ENCODE measurements at places on chromosomes 5 and 9.

GRCh38 chr9:128702445-128702948, at the start of gene PKN3:
PKN3 (plus strand) TSS chr9:128702503; CDS start chr9:128702916, 413 bp downstream.
- DNase-seq, result peak; percentile 35

GRCh38 chr5:99104538-99105132, 175.8 kb upstream of the CHD1 start:
- peak; percentile 40 for DNase-seq

- DNase-seq, result no peak
Observed at GRCh38 chr9:99825172-99826046, 3.7 kb downstream of the NR4A3 start.

DNA sequence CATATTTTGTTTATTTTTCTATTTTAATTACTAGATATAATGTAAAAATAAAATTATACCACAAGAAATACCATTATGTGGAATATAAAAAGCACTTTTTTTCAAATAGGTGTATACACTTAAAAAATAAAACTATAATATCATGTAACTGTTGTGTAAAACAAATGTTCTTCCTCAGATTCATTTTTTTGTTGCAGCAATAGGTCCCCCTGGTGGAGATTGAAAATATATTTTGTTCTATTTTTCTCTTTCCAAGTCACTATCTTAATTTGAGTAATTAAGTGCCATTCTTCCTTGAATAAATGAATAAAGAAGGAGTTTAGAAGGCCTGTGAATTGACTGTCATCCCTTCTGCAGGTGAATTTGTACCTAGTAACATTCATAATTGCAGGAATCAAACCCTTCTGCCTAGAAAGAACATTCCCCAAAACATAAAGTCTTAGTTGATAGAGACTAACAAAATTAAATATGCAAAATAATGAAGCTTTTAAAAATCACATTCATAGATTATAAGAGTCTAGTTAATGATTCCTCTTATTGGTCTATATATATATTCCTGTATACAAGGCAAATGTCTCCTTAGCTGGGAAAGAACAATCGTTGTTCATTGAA, 23.4 kb downstream of the CETN3 start:
- DNase-seq, result peak; percentile 16

GRCh38 chr9:85414390-85414789, 327.4 kb downstream of the AGTPBP1 start:
- DNase-seq, result no peak

GRCh38 chr5:168790002-168790635, 211.0 kb upstream of the PANK3 start:
- DNase-seq, result no peak

GRCh38 chr9:109002141-109002540, 11.2 kb downstream of the CTNNAL1 start:
- no peak for DNase-seq

- peak; percentile 38 for DNase-seq
Observed at GRCh38 chr9:6305954-6306563, 22.1 kb upstream of the TPD52L3 start.

DNA sequence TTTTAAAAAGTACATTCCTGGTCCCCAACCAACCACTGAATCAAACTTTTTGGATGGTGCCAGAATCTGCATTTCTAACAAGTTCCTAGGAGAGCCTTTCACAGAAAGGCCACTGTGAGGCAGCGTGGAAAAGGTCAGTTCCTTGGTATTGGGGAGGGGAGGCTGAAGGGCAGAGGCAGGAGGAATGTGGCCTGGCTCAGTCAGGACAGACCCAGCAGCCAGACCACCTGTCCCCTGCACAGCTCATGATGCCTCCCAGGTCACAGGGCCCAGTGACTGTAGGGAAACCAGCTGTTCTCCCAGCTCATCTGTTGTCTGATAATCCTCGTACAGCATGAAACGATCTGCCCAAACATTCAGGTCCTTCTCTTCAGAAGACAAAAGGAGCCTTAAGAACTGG, 132.9 kb downstream of the LHFPL2 start:
- no peak for DNase-seq

DNA sequence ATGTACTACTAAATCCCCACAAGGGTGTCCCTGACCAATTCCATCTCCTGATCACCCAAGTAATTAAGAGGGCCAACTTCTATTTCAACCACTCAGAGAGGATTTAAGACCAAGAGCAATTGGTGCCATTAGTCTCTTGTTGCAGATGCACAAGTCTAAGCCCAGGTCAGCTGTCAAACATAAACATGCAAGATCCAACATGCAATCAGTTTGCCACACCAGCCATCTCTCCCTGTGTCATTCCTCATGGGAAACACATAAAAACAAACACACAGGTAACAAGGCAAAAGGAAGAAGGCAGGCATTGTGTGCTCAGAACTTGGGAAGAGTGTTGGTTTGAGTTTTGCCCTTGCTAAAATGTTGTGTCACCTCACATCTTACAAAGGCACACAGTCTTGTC, 139.2 kb downstream of the SPOCK1 start:
- no peak for DNase-seq

- peak; percentile 2 for DNase-seq
Observed at GRCh38 chr5:156824800-156825199, 25.3 kb upstream of the PPP1R2B start.

- DNase-seq, result no peak
Observed at GRCh38 chr5:157603333-157604190, 28.0 kb upstream of the ADAM19 start.

DNA sequence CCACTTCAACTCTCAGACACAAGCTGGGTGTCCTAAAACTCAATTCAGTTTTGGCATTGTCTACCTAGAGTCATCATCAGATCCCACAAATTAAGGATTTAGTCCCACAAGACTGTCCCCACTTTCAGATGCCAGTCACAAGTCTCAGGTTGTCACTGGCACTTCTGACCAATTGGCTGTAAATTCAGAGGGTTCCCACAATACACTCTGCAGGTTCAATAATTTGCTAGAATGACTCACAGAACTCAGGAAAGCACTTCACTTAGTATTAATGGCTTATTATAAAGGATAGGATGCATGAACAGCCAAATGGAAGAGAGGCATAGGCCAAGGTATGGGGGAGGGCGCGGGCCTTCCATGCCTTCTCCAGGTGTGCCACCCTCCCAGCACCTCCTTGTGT, 209.1 kb downstream of the SREK1 start:
- DNase-seq, result no peak

DNA sequence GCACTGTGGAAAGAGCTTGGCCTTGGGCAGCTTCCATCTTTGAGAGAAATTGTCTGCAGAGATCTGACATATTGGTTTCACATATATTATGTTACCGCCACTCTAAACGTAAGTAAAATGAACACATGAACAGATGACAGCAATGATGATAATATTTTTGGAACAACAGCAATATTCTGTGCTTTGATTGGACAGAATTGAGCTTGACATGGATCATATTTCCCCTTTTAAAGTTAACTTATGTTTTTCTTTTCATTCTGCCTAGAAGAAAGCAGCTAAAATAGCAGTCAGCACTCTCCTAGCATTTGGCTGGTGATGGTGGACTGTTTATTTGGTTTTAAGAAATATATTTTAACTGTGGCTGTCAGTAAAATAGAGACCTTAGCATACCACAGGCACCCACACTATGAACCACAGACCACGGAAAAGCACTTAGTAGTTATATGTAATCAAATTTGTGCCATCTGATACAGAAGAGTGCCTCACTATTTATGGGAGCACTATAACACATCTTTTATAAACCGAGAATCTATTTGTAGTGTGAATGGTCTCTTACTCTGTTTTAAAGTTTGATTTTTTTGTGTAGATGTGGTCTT, 1.8 kb upstream of the CFAP95 start:
- DNase-seq, result no peak

DNA sequence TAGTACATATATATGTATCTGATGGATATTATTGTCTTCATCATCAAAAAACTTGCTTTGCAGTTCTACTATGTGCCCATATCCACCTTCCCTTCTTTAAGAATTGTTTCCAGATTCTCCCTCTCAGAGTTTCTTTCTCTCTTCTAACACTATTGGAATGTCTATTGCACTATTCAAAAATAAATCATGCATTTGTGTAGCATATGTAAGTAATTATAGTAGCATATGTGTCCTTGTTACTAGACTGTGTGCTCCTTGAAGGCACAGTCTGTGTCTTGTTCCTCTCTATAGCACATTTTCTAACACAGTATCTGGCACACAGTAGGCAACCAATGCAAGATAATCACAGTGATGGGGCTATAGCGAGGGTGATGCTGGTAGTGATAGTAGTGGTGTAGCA, 43.4 kb upstream of the TRIM32 start:
- DNase-seq, result no peak

DNA sequence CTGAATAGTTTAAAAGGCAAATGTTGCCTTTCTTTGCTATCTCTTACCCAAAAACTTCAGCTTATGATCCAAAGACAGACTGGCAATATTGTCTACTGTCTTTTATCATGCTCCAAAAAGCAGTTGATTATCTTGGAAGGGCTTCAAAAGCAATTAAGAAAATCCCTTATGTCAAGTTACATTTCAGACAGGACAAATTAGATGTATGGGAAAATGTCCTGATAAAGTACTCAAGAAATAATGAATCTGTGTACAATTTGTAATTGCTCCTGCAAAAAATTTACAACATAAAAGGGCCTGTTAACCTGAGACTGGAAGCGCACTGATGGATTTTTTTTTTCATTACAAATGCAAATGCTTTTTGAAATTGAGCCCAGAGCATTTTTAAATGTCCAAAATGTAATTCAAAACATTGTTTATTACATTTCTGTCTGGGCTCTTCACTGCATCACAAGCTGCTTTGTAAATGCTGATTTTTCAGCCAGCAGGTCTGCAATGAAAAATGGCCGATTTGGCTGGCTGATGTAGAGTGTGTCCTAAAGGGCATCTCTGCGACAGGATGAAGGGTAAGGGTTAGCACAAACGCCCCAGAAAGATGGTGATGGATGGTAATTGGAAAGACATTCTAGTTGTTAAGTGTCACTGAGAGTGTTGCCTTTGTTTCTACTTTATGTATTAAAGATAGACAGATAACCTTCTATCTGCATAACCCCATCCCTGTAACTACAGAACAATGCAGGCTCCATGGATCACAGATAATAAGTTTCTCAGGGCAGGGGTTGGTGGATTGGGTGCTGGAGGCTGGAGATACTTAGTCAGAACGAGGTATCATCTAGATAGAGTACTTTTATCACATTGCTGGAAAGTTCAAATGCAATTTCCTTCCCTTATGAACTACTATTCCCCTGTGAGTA, 27.0 kb downstream of the MAT2B start:
- DNase-seq, result no peak

DNA sequence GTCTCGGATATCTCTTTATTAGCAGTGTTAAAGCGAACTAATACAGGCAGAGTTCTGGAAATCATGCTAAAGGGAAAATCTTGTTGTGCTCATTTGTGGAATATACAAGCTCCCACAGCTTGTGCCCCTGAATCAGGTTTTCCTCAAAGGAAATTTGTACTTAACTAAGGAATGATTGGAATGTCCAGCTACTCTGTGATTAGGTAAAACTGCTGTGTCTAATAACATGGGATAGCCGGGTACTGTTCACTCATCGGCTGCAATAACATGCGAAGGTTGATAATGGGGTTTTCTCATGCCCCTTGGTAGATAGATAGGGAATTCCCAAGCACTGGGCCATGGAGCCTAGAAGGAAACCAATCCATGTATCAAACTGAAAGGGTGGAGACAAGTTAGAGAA, 306.7 kb downstream of the NR2F1-AS1 start:
- DNase-seq, result no peak

- no peak for DNase-seq
Observed at GRCh38 chr5:116652196-116652729, 77.6 kb upstream of the SEMA6A start.

- DNase-seq, result no peak
Observed at GRCh38 chr5:96563816-96564215, 98.4 kb upstream of the CAST start.

- DNase-seq, result no peak
Observed at GRCh38 chr9:82736126-82736525, 326.8 kb downstream of the RASEF start.

- no peak for DNase-seq
Observed at GRCh38 chr5:140239461-140239860, 63.4 kb downstream of the PFDN1 start.

- no peak for DNase-seq
Observed at GRCh38 chr9:132669319-132669697, 475 bp downstream of the DDX31 start.

DNA sequence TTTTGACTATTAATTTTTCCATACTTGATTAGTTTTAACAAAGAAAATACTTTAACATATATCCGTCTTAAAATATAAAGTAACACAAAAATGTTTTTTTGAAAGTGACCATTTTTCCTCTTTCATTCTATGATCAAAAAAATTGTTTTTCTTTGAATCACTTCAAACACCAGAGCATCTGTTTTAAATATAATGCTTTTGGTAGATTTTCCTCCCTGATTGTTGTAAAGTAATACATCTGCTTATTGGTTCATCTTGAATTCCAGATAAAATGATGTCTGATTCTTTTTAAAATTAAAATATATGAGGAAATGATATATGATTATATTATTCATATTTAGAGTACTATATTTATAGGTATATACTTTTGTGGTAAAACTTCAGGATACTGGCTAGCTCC, 76.2 kb upstream of the LPAR1 start:
- DNase-seq, result no peak

DNA sequence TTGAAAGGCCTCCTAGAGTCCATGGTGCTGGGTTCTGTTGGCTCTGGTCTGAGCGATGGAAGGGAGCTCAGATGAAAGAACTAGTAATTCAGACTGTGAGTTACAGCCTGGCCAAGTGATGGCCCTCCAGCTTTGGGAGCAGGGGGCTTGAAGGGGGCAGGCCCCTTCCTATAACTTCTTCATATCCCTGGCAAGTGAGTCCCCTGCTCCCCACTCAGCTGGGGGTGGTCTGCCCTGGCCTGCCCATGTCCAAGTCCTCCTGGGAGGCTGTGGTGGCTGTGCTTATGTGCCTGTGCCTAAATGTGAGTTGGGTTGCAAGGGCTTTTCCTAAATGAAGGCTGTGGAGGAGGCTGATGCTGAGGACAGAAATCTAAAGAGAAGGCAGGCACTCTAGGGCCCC, 80.1 kb downstream of the MACROH2A1 start:
- DNase-seq, result no peak

- no peak for DNase-seq
Observed at GRCh38 chr5:176781054-176781375, 29.3 kb upstream of the UNC5A start.

DNA sequence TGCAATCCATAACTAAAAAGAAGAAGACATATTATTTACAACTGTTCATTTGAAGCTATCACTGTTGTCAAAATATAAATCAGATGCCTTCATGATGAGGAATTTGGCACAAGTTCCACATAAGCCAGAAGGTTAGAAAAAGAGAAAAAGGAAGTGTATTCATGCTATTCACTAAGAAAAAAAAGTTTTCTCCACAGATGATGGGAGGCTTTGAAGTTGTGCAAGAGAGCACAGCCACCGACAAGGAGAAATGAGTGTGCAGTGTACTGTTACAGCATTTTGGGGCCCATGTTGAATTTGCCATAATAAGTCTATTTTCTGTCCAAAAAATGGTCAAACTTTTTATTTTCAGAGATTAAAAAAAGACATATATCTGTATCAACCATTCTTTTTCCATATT, 32.9 kb upstream of the IFNK start:
- DNase-seq, result no peak

DNA sequence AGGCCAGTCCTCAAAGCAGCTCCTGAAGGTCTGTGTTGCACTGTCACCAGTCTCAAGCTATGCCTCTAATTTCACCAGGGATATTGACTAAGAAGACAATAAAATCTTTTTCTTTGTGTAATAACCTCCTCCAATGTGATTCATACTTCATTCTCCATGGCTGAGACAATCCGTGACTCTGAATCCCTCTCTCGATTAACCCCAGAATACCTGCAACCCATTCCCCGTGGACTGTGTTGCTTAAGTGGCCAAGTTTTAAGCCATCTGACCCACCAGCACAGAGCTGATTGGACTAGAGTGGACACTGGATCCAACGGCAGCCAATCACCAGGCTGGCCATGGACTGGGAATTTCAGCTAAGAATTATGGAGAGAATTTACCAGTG, 5.4 kb upstream of the CCIN start:
- no peak for DNase-seq

All from COR-L47 (cell line).